ENCODE measurements at places on chromosomes 13 and 19.

- no peak for DNase-seq
These were observed 1.9 kb downstream of the RRAS start for GRCh38 chr19:49637821-49638738.

GRCh38 chr13:103876571-103876970, 810.4 kb upstream of the SLC10A2 start:
- DNase-seq = no peak

DNA sequence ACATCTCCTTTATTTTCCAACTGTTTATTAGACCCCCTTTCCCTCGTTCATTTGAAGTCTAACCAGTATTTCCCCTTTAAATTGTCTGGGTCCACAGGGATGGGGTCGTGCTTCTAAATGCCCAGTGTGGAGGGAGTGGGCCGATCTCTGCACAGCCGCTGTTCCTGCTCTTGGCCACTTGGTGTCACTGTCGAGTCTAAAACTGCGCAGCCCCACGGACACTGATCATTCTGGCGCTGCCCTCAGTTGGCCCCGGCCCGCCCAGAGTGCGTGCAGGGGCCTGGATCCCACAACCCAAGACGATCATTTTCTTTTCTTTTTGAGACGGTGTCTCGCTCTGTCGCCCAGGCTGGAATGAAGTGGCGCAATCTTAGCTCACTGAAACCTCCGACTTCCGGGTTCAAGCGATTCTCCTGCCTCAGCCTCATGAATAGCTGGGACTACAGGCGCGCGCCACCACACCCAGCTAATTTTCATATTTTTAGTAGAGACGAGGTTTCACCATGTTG, 12.0 kb downstream of the WDR88 start:
- DNase-seq = peak; percentile 46

- no peak for DNase-seq
These were observed 11.5 kb upstream of the ILF3 start for GRCh38 chr19:10642473-10643171.

- no peak for DNase-seq
These were observed 1054.9 kb downstream of the SLITRK5 start for GRCh38 chr13:88726075-88726474.

DNA sequence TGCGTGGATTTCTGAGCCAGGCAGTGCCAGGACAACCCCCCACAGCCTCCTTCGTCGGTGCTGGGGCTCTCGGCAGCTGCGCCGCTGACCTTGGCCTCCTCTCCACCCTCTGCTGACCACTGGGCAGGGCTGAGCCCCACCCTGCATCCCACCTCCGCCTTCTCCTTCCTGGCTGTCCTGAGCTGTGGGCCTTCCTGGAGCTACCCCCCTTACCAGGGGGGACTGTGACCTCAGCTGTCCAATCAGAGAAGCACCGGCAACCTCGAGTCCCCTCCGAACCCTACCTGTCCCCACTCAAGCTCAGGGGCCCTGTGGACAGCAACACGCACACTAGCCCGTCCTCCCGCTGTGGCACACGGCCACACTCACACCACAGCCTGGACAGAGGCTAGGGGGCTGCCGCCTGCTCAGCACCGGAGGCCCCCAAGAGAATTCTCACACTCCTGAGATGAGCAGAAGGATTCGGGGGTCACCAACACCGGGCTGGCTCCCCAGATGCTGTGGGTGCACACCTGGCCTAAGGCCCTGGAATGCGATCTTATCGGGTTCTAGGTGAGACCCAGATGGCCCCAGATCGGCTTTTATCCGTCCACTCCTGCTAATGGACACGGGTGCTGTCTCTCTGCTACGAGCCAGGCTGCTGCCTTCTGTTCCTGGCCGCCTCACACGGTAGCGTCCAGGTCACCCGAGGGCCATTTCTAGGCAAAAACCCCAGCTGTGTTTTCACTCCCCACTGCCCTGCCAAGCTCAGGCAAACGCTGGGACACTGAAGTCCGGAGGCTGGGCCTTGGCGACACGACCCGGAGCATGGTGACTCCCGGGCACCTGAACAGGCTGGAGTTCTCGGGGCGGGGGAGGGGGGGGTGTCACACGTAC, 32.5 kb upstream of the CACTIN start:
- DNase-seq = no peak

DNA sequence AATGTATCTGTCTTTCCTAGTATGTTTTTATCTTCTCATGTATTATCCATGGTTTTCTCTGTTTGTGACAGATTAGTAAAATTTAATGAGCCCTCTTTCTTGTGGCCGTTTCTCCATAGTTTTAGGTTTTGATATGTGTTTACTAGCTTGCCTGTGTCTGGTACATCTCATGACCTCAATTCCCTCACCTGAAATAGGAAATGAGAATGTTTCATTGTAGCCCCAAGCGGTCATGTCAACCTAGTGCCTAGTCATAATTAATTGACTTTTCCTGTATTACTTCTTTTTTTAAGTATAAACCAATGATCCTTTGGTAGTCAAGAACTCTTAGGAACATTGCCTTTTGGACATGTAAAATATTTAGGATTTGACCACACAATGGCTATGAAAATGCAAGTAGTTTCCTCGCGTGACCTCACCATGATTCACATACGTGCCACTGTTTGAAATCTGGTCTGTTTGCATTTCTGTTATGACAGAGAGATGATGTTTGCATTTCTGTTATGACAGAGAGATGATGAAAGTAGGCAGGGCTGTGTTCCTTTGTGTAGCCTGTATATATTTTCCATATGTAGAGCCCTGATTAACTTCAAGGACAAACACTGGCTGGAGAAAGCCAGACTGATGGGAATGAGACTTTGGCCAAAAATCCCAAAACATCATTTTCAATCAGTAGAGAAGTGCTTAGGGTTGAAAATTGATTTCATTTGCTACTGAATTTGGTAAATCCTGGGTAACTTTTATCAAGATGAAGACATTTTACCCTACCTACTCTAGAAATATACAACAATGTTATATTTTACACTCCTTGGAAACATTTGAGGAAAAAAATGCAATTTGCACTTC, 104.8 kb downstream of the TNFRSF19 start:
- no peak for DNase-seq

- no peak for DNase-seq
These were observed 110.6 kb downstream of the PCDH9 start for GRCh38 chr13:67119481-67119894.

- no peak for DNase-seq
These were observed 218.4 kb upstream of the IRS2 start for GRCh38 chr13:110004814-110005213.

- no peak for DNase-seq
These were observed 63.4 kb downstream of the PEPD start for GRCh38 chr19:33458171-33458633.

GRCh38 chr13:80586356-80586755, 245.4 kb upstream of the SPRY2 start:
- no peak for DNase-seq

GRCh38 chr19:42423462-42424344, 3.5 kb downstream of the LIPE start:
- DNase-seq = peak; percentile 85

- DNase-seq = no peak
These were observed 5.1 kb downstream of the DNMT1 start for GRCh38 chr19:10189616-10190015.

- DNase-seq = no peak
These were observed 32.7 kb downstream of the TMEM255B start for GRCh38 chr13:113791761-113792160.

DNA sequence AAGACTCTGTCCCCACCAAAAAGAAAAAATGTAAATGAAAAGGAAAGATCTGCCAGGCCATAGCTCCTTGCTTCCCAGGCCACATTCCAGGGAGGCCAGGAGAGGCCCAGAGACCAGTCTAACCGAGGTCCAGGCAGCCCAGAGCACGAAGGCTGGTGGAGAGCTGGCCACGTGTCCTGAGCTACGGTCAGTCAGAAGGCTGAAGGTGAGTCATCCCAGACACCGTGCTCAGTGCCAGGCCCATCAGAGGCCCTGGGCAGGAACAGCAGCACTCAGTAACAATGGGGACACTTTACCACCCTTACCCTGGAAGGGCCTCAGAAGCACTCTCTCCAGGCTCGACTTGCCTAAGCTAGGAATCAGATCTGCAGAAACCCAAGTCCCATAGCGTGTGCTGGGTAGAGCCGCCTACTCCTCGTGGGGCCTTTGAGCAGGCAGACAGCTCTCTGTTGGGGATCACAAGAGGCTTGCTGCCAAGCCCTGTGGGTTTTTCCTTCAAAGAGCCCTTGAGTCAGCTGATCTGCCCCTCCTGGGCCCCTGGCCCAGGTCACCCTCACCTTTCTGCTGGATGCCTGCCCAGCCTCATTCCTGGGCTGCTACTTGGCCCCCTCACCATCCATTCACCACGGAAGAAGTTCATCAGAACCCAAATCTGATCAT, 11.6 kb upstream of the DNMT1 start:
- DNase-seq = no peak

DNA sequence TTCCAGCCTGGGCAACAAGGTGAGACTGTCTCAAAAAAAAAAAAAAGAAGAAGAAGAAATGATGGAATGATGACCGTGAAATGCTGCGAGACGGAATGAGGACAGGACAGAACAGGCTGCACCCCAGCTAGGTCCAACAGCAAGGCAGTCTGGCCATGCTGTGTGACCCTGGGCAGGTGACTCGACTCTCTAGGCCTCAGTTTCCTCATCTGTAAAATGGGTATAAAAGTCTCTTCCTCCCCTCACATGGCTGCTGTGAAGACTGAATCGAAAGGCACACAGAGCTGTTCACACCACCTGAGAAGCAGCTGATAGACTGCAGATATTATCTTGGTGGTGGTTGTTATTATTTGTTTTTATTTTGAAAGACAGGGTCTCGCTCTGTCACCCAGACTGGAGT, 22.3 kb downstream of the PTPRS start:
- DNase-seq = no peak

Data from stimulated activated CD8-positive, alpha-beta memory T cell treated with anti-CD3 and anti-CD28 coated beads, Interleukin-7, amount 100 ng/mL, for 1 hour (primary cell).